ENCODE measurements at places on chromosomes 2 and 18.

DNA sequence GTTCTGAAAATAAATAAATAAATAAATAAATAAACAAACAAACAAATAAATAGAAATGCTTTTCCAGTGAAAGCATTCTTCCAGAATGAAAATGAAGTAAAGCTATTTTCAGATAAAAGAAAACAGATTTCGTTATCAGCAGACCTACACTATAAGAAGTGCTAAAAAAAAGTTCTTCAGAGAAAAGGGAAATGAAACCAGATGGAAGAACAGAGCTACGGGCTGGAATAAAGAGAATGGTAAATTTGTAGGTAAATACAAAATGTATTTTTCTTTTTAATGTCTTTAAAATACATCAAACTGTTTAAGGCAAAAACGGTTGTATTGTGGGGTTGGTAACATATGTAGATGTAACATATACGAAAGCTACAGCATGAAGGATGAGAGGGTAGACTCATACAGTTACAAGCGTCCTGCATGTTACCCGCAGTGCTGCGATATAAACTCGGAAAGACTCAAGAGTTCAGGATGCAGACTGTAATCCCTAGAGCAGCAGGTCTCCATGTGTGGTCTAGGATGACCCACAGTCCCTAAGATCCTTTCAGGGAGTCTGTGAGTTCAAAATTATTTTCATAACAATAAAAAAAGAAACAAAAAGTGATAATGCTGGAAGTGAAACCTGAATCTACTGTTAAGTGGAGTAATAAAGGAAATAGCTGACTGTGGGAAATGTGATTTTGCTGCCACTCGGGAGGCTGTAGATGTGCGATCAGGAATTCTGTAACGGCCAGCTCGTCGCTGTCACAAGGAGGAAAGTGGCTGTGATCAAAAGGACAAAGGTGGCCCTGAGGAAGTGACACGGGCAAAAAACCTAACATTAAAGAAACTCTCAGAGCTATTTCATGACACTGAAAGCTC lies 5.3 kb upstream of the RAB12 start:
- DNase-seq = no peak

- DNase-seq = no peak
Observed at GRCh38 chr2:205698286-205699268, 16.3 kb downstream of the NRP2 start.

DNA sequence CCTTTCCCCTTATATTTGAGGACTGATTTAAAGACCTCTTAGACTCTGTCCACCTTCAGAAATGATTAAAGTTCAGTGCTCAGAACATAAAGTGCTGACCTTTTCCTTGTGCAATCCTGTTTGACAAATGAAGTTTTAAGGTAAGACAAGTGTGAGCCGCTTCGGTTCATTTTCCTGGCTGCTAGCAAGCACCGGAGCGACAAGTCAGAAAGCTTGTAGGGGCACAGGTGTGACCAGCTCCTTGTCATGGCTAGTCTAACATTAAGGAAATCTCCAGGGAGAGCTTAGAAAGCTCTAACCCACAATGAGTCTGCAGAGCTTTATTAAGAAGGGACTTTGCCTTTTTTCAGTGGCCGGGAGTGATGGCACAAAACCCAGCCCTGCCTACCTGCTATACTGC lies 2.3 kb upstream of the NCKAP5 start:
- no peak for DNase-seq

- DNase-seq = no peak
Observed at GRCh38 chr18:30545393-30545792, 497.1 kb downstream of the DSC3 start.

GRCh38 chr2:136015699-136016098 lies 30.3 kb upstream of the DARS1 start:
- no peak for DNase-seq

- no peak for DNase-seq
Observed at GRCh38 chr2:33204945-33205344, 258.2 kb downstream of the LTBP1 start.

DNA sequence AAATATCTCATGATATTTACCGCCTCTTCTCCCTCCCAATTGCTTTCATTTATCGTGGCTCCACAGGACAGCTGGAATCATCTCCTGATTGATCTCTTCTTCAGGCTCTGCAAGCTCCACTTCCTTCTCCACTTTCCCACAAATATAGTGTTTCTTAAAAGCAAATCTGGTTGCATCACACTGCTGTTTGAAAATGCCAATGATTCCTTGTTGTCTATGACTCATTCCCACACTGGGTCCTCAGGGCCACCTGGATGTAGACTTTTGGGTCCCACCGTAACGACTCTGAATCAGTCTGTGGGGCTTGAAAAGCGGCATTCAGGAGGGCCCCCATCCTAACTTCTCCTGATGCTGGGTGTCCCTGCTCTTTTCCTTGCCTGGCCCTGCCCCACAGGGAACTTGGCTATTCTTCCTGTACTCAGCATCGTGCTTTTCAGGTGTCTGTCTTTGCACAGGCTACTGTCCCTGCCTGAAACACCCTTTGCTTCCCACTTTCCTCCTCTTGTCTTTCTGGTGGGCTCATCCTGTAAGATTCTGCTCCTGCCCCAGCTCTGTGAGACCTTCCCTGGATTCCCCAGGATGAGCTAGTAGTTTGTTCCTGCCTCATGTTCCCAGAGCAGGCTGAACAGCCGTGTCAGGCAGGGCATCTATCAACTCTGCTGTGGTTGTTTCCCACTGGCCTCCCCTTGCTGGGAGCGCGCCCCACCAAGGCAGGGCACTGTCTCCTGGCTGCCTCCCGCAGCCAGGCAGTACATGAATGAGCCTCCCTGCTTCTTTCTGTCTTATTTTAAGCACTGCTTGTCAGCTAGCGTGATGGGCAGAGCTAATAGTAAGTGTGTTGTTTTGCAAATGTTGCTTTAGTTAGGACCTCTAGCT lies 111.9 kb downstream of the KCTD1 start:
- no peak for DNase-seq

GRCh38 chr18:63161761-63162195 lies 157.8 kb downstream of the BCL2 start:
- no peak for DNase-seq

DNA sequence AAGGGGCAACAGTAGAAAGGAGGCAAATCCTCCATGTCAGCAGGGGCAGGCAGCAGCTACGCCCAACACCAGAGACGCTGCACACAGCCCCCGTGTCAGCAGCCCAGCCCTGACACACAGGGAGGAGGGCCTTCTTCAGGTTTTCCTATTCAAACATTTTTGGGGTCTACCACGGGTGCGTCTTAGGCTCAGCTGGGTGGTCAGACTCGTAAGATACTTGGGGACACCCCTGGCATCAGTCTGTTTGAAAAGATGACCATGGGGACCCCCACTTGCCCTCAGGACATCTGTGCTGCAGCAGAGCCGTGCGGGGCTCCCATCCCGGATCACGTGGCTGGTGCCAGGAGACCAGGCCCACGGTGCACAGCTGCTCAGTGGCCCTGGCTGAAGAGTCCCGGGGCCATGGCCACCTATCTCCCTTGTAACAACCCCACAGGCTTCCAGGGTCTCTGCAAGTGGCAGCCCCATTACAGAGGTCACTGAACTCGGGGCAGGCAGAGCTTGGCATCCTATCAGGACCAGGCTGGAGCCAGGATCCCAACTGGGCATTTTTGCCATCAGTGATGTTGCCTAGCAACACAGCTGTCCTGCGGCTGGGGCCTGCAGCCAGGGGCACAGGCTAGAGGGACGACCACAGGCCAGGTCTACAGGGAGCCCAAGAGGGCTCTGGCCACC lies 82.5 kb downstream of the EDAR start:
- DNase-seq = no peak

DNA sequence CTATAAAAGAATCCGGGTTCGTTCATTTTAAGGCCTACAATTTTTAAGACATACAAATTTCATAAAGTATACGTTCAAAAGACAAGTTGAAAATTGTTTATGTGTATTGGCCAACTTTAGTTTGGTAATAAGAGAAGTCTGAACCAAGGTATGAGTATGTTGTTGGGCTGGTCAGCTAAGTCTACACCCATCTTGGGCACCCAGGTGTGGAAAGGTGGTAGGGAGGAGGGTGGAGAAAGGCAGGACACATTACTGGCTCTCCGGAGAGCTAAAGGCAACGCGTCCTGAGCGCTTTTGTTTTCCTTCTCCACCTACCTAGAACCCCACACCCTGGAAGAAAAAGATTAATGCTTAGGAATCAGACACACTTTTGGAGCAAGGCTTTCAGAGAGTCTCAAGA lies 899 bp upstream of the PELI1 start:
- DNase-seq = no peak

DNA sequence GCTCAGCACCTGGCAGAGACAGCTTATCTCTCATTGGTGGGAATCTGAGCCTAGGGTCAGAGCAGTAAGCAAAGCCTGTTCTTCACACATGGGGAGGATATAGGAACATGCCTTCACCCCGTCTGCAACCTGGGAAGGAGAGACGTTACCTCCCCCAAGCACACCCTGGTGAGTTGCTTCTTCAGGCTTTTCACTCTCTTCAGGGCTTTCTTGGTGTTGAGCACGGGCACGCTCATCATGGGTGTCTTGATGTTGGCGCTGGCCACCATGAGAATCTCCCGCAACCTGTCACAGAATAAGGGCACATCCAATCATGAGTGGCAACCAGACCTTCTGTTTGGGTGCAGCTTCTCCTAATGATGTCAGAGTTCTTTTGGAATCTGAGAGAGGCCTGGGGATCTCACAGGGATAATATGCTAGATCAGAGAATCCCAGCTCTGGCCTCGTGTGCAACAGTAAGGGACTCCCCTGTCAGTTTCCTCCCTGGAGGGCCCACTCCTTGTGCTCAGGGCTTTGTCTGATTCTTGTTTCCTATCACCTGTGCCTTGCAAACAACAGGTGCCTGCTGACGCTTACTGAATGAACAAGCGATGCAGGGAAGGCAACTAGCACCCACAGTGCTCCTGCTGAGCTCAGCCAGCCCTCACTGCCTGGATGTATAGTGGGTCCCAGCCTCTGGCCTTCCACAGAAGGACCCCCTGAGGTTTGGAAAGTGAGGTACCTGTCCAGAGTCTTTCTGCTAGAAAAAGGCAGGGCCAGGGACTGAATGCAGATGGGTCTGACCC lies 66.3 kb downstream of the POLR1A start:
- no peak for DNase-seq

DNA sequence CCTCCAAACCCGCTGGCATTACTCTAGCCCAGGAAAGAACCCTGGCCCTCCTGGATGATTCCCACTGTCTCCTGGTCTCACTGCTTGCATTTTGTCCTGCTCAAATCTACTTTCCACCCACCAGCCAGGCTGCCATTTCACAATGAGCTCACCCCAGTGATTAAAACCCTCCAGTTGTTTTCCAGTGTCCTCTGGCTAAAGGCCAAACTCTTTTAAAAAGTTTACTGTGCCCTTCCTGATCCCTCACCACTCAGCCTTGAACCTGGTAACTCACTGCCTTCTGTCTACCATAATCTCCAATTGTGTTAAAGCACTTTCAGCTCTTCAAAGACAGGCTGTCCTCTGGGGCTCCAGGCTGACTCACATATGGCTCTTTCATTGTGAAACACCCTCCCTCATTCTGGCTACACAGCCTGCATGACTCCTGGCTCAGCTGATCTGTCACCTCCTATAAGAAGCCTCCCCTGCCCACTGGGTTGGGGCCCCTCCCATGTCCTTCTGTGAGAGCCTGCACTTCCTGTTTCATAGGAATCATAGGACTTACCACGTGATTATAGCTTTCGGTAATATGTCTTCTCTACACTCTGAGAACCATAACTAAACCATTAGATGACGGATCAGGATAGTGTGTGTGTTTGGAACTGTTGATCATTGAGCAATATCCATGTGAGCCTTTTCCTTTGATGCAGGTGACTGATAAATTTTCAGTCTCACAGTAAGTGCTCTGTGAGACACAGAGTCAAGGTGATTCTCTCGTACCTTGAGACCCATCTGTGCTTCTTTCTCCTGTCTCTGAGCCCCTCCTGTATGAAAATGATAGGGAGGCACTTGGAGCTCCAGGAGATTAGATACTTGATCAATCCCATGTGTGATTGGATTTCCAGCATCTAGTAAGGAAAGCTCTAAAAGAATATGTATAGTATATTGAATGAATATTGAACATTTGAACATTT lies 590.8 kb upstream of the ID2 start:
- no peak for DNase-seq

- DNase-seq = no peak
Observed at GRCh38 chr18:30245766-30246455, 796.6 kb downstream of the DSC3 start.
